ENCODE measurements at places on chromosomes 2 and 18.

GRCh38 chr2:129877795-129878775 lies 101.4 kb upstream of the RAB6C start:
- no peak for DNase-seq

GRCh38 chr18:22197668-22198067 lies 28.3 kb downstream of the GATA6 start:
- DNase-seq, result no peak

DNA sequence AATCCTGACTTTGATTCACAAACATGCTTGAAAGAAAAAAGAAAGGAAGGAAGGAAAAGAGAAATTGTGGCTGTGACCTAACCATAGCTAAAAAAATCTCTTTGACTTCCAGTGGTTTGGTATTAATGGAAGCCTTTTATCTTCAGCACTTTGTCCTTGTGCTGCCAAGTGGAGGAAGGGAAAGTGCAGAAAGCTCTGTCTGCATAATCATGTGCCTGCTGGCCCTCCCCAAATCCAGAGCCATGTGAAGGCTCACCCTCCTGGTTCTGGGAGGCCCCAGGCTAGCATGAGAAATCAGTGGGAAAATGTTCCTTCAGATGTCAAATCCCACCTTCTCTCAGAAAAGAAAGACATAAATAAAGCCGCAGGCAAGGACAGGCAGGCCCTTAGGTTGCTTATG lies 48.3 kb upstream of the BMPR2 start:
- no peak for DNase-seq

GRCh38 chr2:19674051-19675002 lies 227.5 kb downstream of the TTC32 start:
- DNase-seq, result no peak

- DNase-seq, result no peak
Observed at GRCh38 chr2:121209014-121209610, 75.9 kb downstream of the TFCP2L1 start.

GRCh38 chr2:50902365-50902764 lies 129.6 kb downstream of the NRXN1 start:
- DNase-seq, result no peak

DNA sequence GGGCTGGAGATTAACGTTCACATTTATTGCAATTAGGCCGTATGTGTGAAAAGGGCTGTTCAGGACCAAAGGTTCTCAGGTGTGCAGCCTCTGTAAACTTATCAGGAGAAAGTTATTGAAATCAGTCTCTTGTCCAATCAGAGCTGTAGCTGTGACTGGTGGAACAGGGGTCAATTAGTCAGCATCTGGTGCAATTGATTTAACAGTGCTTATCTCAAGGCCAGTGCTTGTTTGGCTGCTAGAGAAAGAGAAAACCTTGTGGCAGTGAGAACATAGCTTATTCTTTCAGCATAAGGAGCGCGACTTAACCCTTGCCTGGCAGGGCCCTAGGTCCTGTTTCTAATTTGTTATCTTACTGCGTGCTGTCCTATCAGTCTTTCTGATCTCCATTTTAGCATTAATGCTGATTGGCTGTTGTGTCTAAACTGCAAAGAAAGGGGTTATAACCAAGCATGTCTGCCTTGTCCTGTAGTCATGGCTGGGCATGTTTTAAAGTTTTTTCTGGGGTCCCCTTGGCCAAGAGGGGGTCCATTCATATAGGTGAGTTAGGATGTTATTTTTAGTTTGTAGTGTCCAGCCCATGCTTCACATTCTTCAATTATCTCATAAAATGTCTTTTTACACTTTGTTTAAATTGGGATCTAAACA lies 66.4 kb downstream of the CYB5A start:
- DNase-seq, result no peak

GRCh38 chr2:101432411-101433181 lies 42.3 kb downstream of the RFX8 start:
- DNase-seq, result no peak

GRCh38 chr2:163734881-163735684 lies 725 bp downstream of the FIGN start:
- DNase-seq, result no peak

- no peak for DNase-seq
Observed at GRCh38 chr18:46332921-46333341, 228.7 kb downstream of the HAUS1 start.

GRCh38 chr2:50863856-50864255 lies 168.1 kb downstream of the NRXN1 start:
- DNase-seq, result no peak

DNA sequence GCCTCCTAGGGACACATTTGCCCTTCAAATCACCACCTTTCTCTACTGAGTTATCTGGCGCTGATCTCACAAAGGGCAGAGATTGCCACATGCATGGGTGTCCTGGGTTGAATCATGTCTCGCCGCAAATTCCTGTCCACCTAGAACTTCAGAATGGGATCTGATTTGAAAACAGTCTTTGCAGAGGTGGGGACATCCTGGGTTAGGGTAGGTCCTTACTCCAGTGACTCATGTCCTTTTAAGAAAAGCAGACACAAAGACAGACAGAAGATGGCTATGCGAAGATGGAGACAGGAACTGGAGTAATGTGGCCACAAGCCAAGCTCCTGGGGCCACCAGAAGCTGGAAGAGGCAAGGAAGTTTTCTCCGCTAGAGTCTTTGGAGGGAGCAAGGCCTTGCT lies 197.4 kb upstream of the SMIM21 start:
- DNase-seq, result no peak

GRCh38 chr2:2229626-2230432 lies 101.2 kb downstream of the MYT1L start:
- DNase-seq, result no peak

GRCh38 chr2:54106631-54107454 lies 8.6 kb upstream of the ACYP2 start:
- DNase-seq, result peak; percentile 14

- no peak for DNase-seq
Observed at GRCh38 chr2:144285324-144285723, 234.6 kb downstream of the ZEB2 start.

- DNase-seq, result no peak
Observed at GRCh38 chr2:11719230-11719977, 27.0 kb upstream of the LPIN1 start.

GRCh38 chr2:170204298-170204951 lies 26.5 kb downstream of the MYO3B start:
- DNase-seq, result no peak

DNA sequence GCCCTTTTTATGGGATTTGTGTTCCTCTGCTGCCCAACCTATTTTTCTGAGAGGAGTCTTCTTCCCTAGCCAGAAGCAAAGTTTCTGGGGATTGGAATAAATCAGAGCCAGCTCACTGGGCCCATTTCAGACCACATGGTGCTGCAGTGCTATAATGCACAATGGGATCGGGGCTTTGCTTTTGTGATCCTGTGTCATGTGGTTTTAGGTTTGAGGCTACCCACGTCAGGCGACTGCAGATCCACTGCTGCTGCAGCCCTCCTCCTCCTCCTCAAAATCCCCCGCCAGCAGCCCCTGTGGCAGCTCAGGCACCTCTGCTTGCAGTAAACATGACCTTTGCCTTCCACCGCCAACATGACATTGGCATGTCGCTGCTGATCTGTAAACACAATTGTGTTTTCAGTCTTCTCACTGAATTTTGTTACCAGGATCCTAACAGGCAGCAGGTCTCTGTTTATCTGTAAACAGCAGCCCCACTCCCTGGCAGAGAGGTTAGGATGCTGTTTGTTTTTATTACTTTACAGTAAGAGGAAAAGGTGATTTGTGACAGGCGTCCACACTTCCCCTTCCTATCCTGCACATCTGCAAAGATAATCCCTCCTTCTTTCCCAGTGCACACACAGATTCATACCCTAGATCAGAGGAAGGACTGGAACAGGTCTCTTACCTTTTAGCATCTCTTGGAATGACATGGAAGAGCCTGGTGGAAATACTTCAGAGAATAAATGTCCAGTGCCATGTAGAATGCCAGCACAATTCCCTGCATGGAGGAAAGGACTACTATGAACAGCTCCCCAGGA lies 130.8 kb downstream of the FOXI3 start:
- DNase-seq, result no peak

DNA sequence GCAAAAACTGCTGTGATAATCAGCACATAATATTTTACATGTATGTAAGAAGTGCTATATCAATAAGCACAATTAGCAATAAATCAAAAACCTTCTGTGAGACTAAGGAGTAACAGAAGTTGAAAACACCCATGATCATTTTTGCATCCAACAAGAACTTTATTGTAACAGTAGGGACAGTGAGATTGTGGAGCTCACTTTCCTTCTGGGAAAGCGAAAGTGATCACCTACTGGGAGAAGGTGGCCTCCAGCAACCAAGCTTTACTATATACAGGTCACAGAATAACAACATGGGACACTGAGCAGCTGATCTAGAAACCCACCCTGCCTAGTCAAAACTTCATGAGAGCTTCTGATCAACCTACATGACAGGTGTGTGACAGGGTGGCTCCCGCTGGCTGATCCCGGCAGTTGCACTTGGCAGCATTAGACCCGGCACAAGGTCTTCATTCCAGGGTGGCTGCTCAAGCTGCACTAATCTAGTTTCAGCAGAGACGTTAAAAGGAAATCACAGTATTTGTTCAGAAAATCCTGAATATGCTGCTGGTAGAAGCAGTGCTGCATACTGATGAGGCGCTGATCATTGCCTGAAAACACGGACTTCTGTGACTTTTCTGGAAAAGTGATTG lies 63.5 kb upstream of the ARL5A start:
- DNase-seq, result no peak

GRCh38 chr18:56152551-56153310 lies 485.7 kb downstream of the TXNL1 start:
- no peak for DNase-seq

- DNase-seq, result no peak
Observed at GRCh38 chr2:216236486-216236885, 127.3 kb downstream of the XRCC5 start.

- DNase-seq, result peak; percentile 37
Observed at GRCh38 chr2:64325477-64325851, 128.5 kb upstream of the LGALSL start.

- no peak for DNase-seq
Observed at GRCh38 chr18:26926066-26926675, 60.7 kb upstream of the AQP4 start.

DNA sequence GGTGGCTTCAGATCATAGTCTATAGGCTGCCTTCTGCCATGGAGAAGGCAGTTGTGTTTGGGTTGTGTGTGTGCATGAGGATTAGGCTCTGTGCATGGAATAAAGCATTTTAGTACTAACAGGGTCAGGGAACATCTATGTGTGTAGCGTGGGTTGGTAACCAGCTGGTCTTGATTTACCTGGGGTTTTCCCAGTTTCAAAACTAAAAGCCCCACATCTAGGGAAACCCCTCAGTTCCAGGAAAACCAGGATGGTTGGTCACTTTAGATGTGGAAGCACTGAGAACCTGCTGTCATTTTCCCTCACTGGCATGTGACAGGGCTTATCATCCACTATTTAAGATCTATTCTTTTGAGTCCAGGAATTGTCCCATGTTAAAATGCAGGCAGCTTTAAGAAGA lies 116.3 kb downstream of the POLE4 start:
- no peak for DNase-seq

DNA sequence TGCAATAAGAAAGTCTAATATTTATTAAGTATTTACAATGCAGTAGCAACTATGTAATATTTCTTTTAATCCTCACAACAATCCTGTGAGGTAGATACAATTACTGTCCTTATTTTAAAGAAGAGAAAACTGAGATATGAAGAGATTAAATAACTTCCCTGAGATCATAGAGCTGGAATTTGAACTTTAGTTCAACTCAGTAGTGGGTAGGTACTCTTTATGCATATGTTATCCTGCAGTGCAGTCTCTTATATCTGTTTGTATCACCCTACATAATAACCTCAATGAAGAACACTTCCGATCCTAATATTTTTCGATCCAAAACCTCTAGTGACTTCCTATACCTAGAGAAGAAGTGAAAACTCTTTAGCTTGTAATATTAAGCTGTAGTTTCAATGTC lies 64.2 kb downstream of the PLA2R1 start:
- DNase-seq, result no peak

DNA sequence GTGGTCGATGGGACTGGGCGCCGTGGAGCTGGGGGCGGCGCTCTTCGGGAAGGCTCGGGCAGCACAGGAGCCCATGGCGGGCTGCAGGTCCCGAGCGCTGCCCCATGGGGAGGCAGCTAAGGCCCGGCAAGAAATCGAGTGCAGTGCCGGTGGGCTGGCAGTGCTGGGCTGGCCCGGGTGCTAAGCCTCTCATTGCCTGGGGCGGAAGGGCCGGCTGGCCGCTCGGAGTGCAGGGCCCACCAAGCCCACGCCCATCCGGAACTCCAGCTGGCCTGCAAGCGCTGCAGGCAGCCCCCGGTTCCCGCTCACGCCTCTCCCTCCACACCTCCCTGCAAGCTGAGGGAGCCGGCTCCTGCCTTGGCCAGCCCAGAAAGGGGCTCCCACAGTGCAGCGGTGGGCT lies 748.4 kb upstream of the NRXN1 start:
- no peak for DNase-seq

GRCh38 chr2:53379547-53379946 lies 388.1 kb upstream of the CHAC2 start:
- DNase-seq, result no peak

DNA sequence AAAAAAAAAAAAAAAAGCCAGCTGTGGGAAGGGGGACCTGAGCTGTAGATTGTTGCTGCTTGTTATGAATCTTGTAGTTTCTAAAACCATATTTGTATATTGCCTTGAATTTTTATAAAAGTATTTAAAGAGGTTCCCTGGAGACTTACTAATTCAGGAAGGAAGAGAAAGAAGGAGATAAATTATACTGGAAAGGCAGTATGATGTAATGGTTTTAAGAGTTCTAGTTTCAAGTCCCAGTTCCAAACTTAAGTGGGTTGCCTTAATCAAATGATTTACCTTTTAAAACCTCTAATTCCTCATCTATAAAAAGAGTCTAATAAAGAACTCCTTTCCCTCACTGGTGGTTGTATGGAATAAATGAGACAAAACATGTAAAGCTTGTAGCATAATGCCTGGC lies 62.2 kb downstream of the PTRHD1 start:
- no peak for DNase-seq

- DNase-seq, result no peak
Observed at GRCh38 chr2:151009437-151010175, 252.1 kb downstream of the RBM43 start.

DNA sequence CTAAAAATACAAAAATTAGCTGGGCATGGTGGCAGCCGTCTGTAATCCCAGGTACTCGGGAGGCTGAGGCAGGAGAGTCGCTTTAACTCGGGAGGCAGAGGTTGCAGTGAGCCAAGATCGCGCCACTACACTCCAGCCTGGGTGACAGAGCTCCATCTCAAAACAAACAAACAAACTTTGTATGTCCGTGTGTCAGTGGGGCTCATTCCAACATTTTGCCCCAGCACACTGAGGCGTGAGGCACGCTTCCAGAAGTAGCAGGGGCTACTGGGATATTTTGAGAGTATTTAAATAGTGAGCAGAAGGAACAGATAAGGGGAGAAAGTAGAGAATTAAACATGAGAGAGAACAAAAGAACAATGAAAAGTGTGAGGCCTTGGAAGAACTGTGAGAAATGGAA lies 83.3 kb upstream of the TANK start:
- DNase-seq, result no peak

DNA sequence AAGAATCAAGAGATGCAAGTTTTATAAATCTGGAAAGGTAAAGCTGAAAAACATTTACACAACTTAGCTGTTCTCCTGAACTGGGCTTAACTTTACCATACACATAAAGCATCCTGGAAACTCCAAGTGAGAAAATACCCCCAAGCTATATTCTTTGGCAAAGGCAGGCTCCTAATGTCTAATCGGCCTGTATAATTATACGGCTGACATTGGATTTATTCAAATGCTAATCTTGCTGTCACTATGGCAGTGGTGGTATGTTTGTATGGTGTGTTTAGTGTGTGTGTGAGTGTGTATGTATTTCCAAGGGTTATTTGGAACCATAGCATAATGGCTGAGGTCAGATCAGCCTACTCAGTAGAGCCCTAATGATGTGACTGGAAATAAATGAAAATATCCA lies 1031.8 kb upstream of the ZEB2 start:
- DNase-seq, result no peak

- DNase-seq, result no peak
Observed at GRCh38 chr18:31487246-31488015, 10.5 kb upstream of the DSG2 start.
